Foreskin keratinocyte (primary cell): ENCODE measurements at places on chromosomes 13 and 19.

DNA sequence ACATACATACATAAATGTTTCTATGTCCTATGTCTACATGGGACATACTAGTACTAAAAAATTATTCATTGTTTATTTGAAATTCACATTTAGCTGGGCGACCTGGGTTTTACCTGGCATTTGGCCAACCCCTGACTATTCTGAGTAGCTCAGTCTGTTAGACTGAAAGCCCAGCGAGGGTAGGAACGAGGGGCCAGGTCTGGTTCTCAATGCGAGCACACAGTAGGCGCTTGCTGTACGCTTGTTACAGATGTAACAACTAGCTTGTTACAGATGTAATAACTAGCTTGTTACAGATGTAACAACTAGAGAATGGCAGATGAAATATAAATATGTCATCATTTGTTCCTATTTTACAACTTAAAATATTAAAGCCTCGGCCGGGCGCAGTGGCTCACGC is 920 bp upstream of the ANO8 start:
- no peak for DNase-seq

DNA sequence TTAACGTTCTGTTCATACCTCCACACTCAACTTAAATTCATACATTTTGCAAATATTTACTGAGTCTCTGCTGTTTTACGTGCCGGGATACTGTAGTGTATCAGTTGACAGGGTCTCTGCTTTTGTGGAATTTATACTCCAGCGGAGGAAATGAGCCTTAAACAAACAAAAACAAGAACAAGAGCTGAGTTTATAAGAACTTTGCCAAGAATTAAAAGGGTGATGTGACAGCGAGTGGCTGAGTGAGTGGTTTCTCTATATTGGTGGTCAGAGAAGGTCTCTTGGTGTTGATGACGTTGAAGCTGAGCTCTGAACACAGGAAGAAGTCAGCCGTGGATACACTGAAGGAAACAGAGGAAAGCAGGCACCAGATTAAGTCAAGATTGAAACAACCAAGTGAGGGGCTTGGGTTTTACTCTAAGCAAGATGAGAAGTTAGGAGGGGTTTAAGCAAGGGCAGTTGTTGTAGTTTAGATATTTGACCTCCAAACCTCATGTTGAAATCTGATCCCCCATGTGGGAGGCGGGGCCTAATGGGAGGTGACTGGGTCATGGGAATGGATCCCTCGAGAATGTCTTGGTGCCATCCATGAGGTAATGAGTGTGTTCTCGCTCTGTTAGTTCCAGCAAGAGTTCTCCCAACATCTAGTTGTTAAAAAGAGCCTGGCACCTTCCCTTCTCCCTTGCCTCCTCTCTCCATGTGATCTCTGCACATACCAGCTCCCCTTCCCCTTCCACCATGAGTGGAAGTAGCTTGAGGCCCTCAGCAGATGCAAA is 248.3 kb downstream of the DCLK1 start:
- no peak for DNase-seq

DNA sequence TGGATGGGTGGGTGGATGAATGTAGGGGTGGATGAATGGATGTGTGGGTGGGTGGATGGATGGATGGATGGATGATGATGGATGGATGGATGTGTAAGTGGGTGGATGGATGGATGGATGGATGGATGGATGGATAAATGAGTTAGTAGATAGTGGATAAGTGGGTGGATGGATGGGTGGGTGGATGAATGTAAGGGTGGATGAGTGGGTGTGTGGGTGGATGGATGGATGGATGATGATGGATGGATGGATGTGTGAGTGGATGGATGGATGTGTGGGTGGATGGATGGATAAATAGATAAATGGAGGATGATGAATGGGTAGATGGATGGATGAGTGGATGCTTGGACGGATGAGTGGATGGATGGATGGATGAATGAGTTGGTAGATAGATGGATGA is 3.2 kb downstream of the MCF2L start:
- DNase-seq: no peak

DNA sequence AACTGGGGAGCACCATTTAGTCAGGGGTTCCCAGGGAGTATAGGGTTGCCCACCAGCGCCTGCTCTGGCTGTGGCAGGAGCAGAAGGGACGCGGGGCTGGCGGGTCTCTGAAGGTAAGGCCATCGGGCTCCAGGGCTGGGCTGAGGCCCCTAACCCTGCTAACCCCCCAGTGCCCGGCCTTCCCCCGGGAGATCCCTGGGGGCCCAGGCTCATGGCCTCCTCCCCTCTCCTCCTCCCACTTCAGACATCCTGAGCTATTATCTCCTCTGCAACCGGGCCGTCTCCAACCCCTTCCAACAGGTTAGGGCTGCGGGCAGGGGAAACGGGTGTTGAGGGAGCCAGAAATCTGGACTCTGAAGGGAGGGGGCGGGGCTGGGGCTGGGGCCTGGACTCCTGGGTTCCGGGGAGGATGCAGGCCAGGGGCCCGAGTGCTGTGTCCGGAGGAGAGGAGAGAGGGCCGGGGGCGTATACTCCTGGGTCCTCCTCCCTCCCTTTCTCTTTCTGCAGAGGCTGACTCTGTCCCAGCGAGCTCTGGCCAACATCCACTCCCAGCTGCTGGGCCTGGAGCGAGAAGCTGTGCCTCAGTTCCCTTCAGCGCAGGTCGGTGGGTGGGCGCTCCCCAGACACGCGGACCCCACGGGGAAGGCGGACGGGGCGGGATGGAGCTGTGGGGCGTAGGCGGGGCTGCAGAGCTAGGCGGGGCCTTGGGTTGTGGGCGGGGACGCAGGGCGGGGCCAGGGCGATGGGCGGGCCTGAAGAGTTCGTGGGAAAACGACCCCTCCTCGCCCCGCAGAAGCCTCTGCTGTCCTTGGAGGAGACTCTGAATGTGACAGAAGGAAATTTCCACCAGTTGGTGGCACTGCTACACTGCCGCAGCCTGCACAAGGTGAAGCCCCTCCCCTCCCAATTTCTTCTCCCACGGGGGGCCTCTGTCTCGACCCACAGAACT is 15.3 kb downstream of the TTYH1 start:
- DNase-seq: no peak

GRCh38 chr13:109275852-109276251 is 510.5 kb downstream of the IRS2 start:
- peak; percentile 51 for DNase-seq

DNA sequence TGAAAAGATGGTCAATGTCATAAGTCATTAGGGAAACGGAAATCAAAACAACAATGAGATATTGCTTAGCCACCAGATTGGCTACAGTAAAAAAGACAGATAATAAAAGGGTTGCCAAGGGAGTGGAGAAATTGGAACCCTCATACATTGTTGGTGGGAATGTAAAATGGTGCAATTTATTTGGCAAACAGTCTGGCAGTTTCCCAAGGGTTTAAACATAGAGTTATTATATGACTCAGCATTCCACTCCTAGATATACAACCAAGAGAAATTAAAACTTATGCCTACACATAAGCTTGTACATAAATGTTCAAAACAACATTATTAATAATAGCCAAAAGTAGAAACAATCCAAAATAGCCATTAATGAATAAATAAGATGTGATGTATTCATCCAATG is 9.9 kb upstream of the ZNF227 start:
- peak; percentile 28 for DNase-seq

DNA sequence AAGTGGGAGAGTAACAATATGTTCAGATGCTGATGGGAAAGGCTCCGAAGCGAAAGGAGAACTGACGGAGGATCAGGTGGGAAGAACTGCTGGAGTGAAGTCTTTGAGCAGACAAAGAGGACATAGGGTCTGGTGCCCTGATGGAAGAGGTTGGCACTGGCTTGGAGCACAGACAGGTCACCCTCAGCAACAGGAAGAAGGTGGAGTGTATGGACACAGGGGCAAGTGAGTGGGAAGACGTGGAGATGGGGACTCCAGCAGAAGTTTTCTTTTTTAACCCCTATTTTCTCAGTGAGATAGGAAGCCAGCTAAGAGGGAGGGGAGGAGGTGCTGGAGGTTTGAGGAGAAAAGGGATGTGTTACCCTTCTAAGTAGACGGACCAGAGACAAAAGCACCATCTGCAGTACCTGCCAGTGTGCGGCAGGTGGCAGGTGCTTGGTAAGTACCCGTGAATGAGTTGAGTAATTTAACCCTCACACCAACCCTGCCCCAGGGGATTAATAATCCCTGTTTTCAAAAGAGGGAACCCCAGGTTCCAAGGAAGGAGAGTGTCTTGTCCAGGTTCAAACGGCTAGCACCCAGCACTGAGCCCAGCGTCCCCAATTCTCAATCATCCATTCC is 11.2 kb downstream of the HAS1 start:
- no peak for DNase-seq

GRCh38 chr13:103466761-103467160 is 400.5 kb upstream of the SLC10A2 start:
- no peak for DNase-seq

GRCh38 chr13:38518328-38518727 is 168.5 kb upstream of the FREM2 start:
- peak; percentile 9 for DNase-seq

DNA sequence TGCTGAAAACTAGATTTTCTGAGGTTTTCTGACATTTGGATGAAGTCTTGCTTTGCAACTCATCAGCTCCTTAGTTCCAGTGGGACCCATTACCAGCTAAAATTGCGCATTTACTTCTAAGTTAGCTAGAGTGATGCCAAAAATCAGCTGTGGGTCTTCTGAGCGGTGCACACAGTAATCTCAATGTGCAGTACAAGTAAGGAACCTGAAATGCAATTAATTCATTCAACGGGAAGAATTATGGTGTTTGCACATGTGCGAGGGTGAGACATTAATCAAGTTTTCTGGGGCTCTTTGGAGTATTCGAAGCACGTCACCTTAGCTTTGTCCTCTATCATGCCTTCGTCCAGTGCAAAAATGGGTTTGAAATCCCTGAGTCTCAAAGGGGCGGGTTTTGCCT is 146.2 kb downstream of the MYO16 start:
- no peak for DNase-seq

DNA sequence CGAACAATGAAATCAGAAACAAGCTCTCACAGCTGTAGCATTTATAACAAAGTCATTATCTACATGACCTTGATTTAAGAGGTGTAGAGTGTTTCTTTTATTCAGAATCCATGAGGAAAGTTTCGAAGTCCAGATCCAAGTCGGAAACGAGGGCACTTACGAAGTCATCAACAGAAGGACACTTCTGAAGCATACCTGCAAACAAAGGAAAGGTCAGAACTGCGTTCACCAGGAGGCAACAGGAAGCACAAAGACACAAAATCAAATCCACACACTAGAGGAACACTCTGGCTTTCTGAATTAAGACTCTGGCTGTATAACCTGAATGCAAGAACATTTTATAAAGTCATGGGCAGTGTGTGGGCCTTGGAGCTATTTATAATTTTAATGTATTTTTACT is 158.9 kb downstream of the MIPEP start:
- no peak for DNase-seq

DNA sequence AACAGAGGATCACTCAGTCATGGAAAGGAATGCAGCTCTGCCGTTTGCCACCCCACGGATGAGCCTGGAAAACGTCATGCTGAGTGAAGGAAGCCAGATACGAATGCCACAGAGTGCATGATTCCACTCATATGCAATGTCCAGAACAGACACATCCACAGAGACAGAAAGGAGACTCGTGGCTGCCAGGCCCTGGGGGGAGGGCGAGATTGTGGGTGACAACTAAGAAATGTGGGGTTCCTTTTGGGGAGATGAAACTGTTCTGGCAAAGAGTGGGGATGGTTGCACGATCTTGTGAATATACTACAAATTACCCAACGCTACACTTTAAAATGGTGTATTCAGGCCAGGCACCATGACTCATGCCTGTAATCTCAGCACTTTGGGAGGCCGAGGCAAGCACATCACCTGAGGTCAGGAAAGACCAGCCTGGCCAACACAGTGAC is 27.2 kb upstream of the NAPA start:
- DNase-seq: no peak

DNA sequence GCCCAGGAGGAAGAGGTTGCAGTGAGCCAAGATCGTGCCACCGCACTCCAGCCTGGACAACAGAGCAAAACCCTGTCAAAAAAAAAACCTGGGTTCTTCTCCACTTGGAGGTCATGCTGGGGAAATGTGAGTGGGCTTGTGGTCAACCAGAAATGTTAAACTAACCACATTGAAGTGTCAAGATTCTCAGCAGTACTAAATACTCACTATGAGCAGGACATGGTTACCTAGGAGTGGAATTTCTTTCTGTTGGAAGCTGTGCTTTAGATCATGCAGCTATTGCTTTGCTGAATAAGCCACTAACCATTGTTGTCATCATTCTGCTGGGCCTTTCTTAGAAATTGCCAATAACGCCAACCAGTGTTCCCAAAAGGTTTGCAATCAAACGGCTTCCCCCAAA is 253.3 kb upstream of the TSHZ3 start:
- no peak for DNase-seq

- no peak for DNase-seq
These were observed 16.0 kb downstream of the TMEM272 start for GRCh38 chr13:51828730-51829567.

DNA sequence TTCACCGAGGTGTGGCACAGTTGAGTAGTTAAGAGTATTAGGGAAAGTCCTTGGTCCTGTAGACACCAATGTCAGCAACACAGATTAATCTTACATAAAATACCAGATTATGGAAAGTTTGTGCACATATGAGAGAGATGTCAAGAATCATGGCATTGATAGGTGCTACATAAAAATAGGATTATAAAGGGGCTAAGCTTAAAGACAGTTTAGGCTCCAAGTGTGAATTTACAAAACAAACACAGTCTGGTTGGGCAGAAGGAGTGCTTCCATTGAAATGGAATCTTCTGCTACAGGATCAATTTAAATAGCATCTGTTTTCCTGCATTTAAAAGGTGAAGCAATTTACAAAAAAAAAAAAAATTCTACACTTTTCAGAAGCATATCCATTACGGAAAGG is 292.9 kb downstream of the DNAJC15 start:
- no peak for DNase-seq

- DNase-seq: no peak
These were observed 6.4 kb downstream of the WDR87 start for GRCh38 chr19:37899966-37900365.

- DNase-seq: no peak
These were observed 55.1 kb upstream of the STARD13 start for GRCh38 chr13:33340631-33341030.

DNA sequence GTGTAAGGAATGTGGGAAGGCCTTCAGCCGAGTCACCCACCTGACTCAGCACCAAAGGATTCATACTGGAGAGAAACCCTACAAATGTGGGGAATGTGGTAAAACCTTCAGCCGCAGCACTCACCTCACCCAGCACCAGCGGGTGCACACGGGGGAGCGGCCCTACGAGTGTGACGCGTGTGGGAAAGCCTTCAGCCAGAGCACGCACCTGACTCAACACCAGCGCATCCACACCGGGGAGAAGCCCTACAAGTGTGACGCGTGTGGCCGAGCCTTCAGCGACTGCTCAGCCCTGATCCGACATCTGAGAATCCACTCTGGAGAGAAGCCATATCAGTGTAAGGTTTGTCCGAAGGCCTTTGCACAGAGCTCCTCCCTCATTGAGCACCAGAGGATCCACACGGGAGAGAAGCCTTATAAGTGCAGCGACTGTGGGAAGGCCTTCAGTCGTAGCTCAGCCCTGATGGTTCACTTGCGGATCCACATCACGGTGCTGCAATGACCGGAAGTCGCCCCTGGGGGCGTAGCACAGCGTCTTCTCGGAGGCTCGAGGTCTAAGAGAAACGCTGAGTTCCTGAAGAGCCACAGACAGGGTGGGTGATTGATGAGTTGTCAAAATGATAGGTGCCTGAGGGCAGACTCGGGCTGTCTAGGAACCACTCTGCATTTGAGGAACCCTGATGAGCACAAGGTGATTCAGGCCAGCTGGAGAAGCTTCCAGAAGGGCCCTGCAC is 12.2 kb downstream of the ZSCAN22 start:
- DNase-seq: no peak

- DNase-seq: no peak
These were observed at the start of gene CEACAM21 for GRCh38 chr19:41575998-41576397. Gene CEACAM21, plus strand, starts transcription at chr19:41576166. Its CDS starts 109 bp downstream, at chr19:41576275.
